Kidney epithelial cell (primary cell): ENCODE measurements at places on chromosomes 4 and X. TPM values are rescaled to one million over a fixed set of nuclear protein-coding genes. Genes with fewer than 3 reads are reported as not detected.

DNA sequence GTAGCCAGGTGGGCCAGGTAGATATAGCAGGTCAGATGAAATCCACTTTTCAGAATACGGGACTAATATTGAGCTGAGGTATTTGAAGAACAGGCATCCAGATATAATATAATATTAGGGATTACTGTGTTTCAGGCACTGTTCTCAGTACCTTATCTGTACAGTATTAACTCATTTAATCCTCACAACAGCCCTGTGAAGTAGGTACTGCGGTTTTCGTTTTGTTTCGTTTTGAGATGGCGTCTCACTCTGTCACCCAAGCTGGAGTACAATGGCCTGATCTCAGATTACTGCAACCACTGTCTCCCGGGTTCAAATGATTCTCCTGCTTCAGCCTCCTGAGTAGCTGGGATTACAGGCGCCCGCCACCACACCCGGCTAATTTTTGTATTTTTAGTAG, 129.6 kb downstream of the IL1RAPL2 start:
- DNase-seq, result no peak

MID1 gene
- 13.5 and 18.2 TPM in 2 replicates for total RNA-seq

DNA sequence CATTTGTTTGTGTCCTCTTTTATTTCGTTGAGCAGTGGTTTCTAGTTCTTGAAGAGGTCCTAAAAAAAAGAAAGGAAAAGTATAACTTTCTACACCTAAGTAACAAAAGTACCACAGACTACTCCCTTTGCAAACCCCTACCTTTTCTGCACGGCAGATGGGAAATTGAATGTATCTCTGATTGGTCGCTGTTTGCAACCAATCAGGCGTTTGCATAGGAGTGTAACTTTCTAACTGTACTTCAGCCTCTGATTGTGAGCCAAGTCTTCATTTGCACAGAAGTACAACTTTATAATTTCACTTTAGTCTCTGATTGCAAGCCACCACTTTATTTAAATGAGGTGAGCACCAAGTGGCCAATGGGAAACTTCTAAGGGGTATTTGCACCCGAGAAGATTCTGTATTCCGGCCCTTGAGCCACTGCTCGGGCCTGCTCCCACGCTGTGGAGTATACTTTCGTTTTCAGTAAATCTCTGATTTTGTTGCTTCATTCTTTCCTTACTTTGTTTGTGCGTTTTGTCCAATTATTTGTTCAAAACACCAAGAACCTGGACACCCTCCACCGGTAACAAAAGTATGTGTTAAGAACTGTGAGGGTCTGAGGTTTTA, 40.3 kb upstream of the FHL1 start:
- DNase-seq, result no peak

- no peak for DNase-seq
Observed at GRCh38 chr4:159428975-159429692, 326.3 kb downstream of the RAPGEF2 start.

- no peak for DNase-seq
Observed at GRCh38 chr4:42398171-42398870, 1.0 kb downstream of the SHISA3 start.

BRS3 gene
- not detected in 2 replicates for total RNA-seq

DNA sequence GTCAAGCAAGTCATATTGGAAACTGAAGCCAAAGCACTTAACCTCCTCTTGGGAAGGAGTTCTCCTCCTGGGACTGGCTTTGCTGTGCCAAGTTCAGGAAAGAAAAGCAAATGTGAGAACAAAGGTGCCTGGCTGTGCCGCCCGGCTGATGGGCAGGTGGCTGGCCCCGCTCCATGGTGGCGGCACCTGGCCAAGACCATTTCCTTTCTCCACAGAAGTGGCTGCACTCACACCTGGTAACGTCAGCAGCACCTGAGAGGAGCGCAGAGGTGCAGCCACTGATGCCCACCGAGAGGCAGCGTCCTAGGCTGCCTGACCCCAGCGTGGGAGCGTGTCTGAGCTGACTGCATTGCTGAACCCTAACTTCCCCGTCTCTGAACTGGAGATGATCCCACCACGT, 54.3 kb downstream of the DCTD start:
- DNase-seq, result no peak

DNA sequence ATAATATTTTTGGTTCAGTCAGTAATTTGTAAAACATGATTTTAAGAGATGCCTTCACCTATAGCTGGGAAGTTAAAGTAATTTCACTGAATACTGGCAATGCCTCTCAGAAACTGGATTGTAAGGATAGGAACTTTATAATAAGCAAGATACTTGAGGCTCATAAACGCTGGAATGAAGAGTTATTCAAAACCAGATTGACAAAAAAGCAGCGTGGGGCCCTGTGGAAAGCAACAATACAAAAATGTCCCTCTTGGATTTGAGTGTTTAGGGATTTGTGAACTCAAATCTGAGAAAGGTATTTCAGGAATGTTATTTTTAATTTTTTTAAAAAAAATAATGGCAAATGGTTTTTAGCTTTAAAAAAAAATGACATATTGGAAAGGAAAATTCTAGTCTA, 94.6 kb downstream of the ANK2 start:
- DNase-seq, result no peak

GRCh38 chr4:67366311-67366861, 178.9 kb downstream of the CENPC start:
- no peak for DNase-seq

- peak; percentile 77 for DNase-seq
Observed at GRCh38 chr4:129342819-129343408, 247.0 kb downstream of the C4orf33 start.

DNA sequence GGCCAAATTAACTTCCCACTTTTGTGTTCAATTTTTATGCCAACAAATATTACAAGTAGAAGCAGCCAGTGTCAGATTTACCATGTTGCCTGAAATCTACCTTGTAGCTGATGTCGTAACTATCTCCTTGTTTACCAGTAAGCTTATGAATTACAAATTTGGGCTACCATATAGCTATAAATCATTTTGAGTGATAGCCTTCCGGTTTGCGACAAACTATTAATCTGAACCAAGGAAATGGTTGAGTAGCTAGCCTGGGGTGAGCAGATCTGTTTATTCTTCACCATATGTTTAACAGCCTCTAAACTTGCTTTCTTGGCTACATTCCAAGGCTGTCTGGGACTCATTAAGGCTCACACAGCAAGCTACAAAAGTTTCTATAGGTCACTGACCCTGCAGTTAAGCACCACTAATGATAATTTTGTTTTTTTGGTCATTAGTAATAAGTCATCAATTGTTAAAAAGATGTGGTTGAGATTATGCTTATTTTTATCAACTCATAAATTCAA, 218.7 kb upstream of the SPOCK3 start:
- no peak for DNase-seq

- DNase-seq, result no peak
Observed at GRCh38 chr4:41374490-41374889, 117.8 kb downstream of the UCHL1 start.

- DNase-seq, result no peak
Observed at GRCh38 chrX:100606753-100607152, 22.0 kb downstream of the TNMD start.

GRCh38 chr4:52956691-52957090, 94.6 kb downstream of the RASL11B start:
- no peak for DNase-seq
